ENCODE measurements at places on chromosomes 4 and X. TPM values are rescaled to one million over a fixed set of nuclear protein-coding genes. Genes with fewer than 3 reads are reported as not detected.
A peak's percentile ranks its signal among the peaks of the same experiment; 100 is the strongest.

SH2D1A gene
- polyA plus RNA-seq: 3.3 TPM

PASD1 gene
- polyA plus RNA-seq: 0.08 TPM

REELD1 gene
- polyA plus RNA-seq: 0.11 TPM

NPY1R gene
- polyA plus RNA-seq: 3.1 TPM

AMTN gene
- polyA plus RNA-seq: not detected

FABP2 gene
- not detected for polyA plus RNA-seq

DNA sequence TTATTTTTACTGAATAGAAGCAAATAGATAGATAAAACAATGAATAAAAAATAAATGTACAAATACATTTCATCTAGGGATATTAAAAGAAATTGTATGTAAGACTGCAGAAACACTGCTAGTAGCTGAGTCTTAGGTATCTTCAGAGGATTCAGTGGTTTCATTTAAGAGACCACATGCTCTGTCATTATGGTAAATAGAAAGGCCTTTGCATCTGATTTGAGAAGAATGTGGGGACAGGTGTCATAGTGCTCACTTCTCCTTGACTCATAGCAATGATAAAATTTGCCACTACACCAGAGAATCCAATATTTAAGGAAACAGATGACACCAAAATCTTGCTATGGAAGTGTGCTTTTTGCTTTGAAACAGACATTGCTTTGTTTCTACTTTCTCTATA is 59.8 kb upstream of the PPP1R2C start:
- no peak for DNase-seq

GRCh38 chrX:32137525-32137924 is 1065.7 kb upstream of the FTHL17 start:
- peak; percentile 8 for DNase-seq

DNA sequence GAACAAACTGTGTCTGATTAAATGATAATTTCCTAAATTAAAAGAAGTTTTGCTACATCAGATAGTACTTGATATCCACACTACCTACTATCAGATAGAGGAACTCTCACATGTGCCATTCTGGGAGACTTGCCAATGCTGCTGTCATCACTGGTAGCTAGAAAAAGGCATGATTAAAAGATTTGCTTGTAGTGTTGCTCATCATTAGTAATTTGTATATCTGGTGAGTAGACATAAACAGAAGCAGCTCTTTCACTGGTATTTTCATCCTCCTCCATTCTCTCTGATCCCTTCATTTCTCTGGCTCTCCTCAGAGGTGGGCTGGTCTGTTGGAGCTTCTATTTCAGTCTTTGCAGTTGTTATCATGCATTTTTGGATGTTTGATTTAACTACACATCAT is 56.0 kb downstream of the SPRY1 start:
- DNase-seq: no peak

DNA sequence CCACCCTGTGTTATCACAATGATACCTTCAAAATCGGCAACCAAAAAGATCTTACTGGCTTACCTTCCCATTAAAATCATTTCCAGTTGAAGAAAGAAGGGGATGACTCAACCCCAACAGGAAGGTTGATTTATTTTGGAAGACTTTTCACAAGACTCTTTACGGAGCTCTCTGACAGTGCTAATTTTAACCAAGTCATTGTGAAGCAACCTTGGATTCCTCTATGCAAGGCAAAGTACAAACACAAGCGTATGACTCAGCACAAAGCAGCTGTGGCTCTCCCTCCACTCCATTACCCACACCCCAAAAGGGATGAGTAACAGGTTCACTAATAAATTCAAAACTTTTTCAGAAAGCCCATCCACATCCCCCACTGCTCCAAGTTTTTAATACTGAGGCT is 213.8 kb upstream of the FGF13 start:
- no peak for DNase-seq

- DNase-seq: no peak
These were observed 253.9 kb downstream of the SPOCK3 start for GRCh38 chr4:166980419-166980818.

- no peak for DNase-seq
These were observed 1.5 kb upstream of the TMA16 start for GRCh38 chr4:163492951-163493504.

GRCh38 chr4:137739391-137739790 is 207.1 kb upstream of the PCDH18 start:
- no peak for DNase-seq

DNA sequence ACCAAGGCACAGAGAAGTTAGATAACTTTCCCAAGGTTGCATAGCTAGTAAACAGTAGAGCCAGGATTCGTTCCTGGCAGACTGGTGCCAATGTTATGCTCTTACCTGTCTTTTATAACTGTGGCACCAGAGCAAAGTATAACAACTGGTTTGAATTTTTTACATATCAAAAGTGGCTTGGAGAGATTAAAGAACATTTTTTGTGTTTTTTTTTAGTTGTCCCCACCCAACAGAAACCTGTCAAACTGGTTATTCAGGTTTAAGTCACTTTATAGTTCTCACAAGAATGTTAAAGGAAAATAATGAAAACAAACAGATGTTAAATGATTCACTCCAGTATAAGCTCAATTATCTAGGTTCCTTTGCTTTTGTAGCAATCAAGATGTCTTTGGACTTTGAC is 15.6 kb upstream of the FAM47E start:
- DNase-seq: no peak

- DNase-seq: no peak
These were observed 22.7 kb downstream of the SMPX start for GRCh38 chrX:21735038-21735767.

DNA sequence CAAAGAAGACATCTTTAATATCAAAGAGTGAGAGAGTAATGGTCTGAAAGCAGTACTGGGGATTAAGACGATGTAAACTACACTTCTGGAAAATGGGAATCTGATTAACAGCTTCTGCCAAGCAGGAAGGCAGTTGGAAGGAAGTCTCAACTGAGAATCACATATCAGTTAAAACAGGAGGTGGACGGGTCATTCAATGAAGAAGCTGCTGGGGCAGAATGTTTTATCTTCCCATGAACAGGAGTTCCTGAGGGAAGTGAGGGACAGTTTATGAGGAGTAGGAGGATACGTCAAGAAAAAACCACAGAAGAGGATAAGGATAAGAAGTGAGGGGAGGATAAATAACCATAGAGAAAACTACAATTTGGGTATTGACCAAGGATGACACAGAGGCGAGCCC is 38.7 kb upstream of the MAGEA10 start:
- DNase-seq: no peak
